Breast epithelium (tissue), 4 donors: ENCODE measurements at places on chromosomes 3 and 15. TPM values are rescaled to one million over a fixed set of nuclear protein-coding genes. Genes with fewer than 3 reads are reported as not detected.

DNA sequence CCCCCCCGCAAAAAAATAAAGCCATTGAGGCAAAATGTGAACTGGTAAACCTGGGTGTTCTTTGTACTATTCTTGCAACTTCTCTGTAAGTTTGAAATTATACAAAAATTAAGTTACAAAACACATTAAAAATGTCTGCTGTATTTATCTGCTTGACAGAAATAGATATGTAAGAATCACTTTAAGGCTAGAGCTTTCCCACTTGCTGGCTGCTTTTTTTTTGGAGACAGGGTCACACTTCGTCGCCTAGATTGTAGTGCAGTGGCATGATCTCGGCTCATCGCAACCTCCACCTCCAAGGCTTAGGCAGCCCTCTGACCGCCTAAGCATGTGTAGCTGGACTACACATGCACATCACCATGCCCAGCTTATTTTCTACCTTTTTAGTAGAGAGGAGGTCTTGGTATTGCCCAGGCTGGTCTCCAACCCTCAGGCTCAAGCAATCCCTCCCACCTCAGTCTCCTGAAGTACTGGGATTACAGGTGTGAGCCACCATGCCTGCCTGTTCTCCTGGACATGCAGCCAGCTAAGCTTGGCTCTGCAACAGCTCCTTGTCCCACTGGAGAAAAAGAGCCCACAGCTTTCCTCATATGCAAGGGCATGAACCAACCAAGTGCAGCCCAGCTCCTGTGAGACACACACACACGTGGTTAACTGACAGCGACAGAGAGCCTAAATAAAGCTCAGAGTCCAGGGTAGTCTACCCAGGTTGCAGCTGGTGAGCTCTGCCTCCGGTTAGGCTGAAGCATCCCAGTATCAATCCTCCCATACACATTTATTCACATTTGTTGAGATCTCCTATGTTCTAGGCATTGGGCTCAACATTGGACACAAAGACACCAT, 4.5 kb downstream of the RPS17 start:
- H3K36me3 ChIP-seq = no peaks in the 10 kb centered on the region
- peaks cover 16% of the 10 kb centered on the region for H3K4me1 ChIP-seq
- no peak overlapping the region for H3K27ac ChIP-seq
- peak; percentile 10 for DNase-seq
- H3K27me3 ChIP-seq = no peaks in the 10 kb centered on the region
- no peak overlapping the region for H3K4me3 ChIP-seq

DNA sequence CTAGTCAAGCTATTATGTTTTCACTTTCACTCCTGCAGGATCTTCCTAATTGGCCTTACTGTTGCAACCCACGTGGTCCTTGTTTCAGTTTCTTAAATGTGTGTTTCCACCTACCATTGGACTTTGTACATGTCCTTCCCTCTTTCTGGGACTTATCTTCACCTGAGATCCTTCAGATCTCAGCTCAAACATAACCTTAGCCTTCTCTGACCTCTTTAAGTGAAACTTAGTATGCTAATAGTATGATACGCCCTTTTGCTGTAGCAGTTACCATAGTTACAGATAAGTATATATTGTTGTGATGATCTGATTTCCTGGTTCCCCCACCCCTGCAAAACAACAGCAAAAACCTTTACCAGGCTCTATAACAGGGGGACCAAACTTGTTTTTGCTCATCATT, 35.2 kb downstream of the U2SURP start:
- H3K4me3 ChIP-seq = no peak overlapping the region
- DNase-seq = no peak
- H3K27me3 ChIP-seq = no peaks in the 10 kb centered on the region
- no peaks in the 10 kb centered on the region for H3K36me3 ChIP-seq
- H3K4me1 ChIP-seq = no peaks in the 10 kb centered on the region

DNA sequence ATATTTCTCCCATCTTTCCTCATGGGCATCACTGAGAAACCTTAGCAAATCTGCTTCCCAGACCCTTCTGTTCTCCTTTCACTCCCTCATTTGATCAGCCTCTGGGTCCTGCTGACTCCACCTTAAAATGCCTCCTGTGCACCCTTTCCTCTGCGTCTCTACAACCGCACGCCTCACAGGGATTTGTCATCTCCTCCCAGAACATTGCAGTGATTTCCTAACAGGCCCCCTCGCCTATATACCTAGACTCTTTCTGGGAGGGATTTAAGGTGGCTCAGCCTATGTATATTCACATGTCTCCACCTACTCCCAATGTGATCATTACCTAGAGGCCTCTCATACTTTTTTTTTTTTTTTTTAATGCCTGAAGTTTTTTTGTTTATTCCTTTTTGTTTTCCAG, 69.2 kb downstream of the LIPC start:
- no peak overlapping the region for H3K27ac ChIP-seq
- H3K4me3 ChIP-seq = no peak overlapping the region
- H3K4me1 ChIP-seq = no peaks in the 10 kb centered on the region
- no peaks in the 10 kb centered on the region for H3K36me3 ChIP-seq

DNA sequence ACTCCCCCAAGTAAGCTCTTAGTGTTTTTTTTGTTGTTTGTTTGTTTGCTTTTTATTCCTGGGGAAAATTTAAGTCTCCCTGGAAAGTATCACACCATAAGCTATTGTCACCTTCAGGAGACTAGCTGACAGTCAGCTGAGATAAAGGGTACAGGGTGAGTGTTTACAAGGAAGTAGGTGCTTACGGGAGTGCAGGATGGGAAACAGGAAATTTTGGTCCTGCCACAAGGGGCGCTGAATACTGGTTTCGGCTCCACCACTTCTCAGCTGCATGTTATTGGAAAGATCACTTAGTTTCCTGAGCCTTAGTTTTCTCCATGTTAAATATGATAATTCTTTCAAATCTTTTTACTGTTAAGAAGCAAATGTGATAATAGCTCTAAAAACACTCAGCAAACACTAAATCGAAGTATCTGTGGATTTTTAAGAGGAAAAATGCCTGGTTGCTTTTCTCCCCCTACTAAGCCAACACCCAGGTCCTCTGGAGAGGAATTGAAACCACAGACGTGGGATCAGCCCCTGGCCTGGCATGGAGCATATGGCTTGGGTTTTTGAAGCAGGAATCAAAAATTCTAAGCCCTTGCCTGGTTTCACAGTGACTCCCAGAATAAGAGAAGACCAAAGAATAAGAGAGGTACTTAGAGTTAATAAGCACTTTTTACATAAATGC, 90.7 kb downstream of the SCN11A start:
- H3K27me3 ChIP-seq = no peaks in the 10 kb centered on the region
- H3K4me1 ChIP-seq = no peaks in the 10 kb centered on the region
- H3K36me3 ChIP-seq = no peaks in the 10 kb centered on the region
- DNase-seq = no peak
- H3K27ac ChIP-seq = no peak overlapping the region

DNA sequence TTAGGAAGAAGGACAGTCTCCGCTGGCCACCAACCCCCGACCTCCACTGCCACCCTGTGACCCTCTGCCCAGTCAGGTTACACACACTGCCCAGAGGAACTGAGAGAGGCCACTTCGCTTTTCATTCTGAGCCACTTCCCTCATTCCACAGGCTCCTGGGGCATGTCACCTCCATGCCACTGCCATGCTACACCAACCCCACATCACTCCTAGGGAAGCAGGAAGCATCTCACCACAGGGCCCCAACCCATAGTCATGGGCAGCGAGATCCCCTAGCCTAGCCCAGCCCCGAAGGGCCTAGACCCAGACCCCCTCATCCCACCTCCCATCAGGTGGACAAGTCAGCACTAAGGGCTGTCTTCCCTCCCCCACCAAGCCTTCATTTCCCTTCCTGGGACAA, 1.4 kb downstream of the PLCB2 start:
- H3K4me3 ChIP-seq = no peak overlapping the region
- no peak overlapping the region for H3K27ac ChIP-seq
- no peaks in the 10 kb centered on the region for H3K27me3 ChIP-seq
- no peak for DNase-seq

GRCh38 chr3:15872807-15873206, 75.0 kb upstream of the ANKRD28 start:
- H3K27me3 ChIP-seq = no peaks in the 10 kb centered on the region
- no peaks in the 10 kb centered on the region for H3K4me1 ChIP-seq
- no peak for DNase-seq
- H3K4me3 ChIP-seq = no peak overlapping the region
- no peaks in the 10 kb centered on the region for H3K36me3 ChIP-seq
- no peak overlapping the region for H3K27ac ChIP-seq

DNA sequence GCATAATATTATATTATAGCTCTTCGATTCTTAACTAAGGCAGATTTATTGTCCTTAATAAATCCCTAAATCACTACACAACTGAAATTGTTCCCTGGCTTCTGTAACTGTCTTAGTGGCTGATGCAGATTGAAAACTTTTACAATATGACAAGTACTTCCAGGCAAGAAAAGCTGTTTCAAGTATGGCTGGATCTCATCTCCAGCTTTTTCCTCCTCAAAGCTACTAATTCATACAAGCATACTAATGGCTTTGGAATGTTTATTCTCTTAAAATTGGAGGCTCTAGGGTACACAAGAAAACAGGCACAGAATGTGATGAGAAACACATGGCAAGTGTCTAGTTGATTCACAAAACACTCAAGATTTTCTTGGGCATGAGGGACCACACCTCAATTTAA, 351.5 kb upstream of the ICE2 start:
- no peak for DNase-seq
- no peaks in the 10 kb centered on the region for H3K27me3 ChIP-seq
- no peak overlapping the region for H3K4me3 ChIP-seq

DNA sequence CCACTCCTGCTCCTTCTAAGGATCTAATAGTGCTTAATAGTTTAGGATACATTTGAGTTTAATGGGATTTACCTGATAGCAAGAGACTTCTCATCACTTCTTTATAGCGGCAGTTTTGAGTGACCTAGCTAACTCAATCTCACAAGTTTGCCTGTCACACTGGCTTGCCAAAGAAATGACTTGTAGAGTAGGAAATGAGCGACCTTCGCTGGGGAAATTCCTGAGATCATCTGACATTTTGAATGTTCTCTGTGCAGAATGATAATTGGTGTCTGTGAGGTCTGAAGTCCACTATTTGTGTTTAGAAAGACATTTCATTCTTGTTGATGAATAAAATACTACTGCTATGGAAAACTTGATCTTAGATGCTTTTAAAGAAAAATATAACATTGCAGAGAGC, 30.3 kb downstream of the SUCLG2 start:
- H3K36me3 ChIP-seq = no peaks in the 10 kb centered on the region
- no peaks in the 10 kb centered on the region for H3K4me1 ChIP-seq
- H3K27ac ChIP-seq = no peak overlapping the region
- no peaks in the 10 kb centered on the region for H3K27me3 ChIP-seq
- H3K4me3 ChIP-seq = no peak overlapping the region

DNA sequence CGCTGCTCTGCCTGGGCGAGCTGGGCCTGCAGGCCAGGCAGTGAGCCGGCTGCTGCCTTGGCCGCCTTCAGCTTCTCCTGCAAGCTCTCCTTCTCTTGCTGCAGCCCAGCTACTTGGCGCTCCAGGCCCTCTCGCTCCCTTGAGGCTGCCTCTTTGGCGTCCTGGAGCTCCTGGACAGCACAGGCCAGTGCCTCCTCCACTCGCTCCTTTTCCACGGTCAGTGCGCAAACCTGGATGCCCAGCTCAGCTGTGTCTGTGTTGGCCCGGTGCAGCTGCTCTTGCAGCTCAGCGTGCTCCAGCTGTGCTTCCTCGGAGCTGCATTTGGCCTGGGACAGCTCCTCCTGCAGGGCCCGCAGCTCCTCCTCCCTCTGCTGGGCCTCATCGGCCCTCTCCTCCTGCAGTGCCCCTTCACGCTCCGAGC, 23.1 kb downstream of the CXCR6 start:
- H3K27ac ChIP-seq = no peak overlapping the region
- DNase-seq = no peak
- H3K4me1 ChIP-seq = no peaks in the 10 kb centered on the region
- no peaks in the 10 kb centered on the region for H3K27me3 ChIP-seq
- H3K4me3 ChIP-seq = no peak overlapping the region

- H3K36me3 ChIP-seq = no peaks in the 10 kb centered on the region
- DNase-seq = no peak
- H3K27ac ChIP-seq = no peak overlapping the region
- H3K27me3 ChIP-seq = no peaks in the 10 kb centered on the region
Measured at GRCh38 chr3:149454746-149455145, 19.8 kb upstream of the TM4SF4 start.

GRCh38 chr15:69885173-69885955, 212.4 kb downstream of the TLE3 start:
- no peaks in the 10 kb centered on the region for H3K36me3 ChIP-seq
- no peak overlapping the region for H3K27ac ChIP-seq
- no peaks in the 10 kb centered on the region for H3K27me3 ChIP-seq
- no peak overlapping the region for H3K4me3 ChIP-seq

DNA sequence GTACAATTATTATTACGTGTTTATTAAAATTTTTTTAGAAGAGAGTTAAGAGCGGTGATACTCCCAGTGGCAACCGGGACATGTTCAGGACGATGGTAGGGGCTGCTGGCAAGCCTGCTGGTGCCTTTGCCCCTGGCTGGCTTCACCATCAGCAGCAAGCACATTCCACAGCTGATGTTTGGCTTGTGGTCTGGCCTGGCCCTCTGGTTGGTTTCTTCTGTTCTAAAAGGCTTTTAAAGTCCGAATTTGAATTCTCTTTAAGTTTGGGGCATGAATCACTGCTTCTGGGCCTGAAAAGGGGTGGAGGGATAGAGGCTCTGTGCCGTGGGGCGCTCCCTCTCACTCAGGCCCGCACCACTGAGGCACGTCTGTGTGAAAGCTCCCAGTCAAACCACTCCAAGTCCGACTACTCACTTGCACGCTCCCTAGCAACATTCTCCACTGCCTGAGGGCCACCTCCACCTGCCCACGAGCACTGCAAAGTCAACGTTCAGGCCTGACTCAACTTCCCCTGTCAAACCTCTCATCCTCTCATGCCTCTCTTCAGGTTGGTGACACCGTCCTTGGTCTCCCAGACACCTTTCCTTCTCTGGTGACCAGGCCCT, 10.1 kb downstream of the ITGA11 start:
- no peaks in the 10 kb centered on the region for H3K36me3 ChIP-seq
- no peak overlapping the region for H3K4me3 ChIP-seq
- H3K4me1 ChIP-seq = no peaks in the 10 kb centered on the region
- DNase-seq = no peak
- peak overlapping the region; percentile 30 for H3K27ac ChIP-seq

DNA sequence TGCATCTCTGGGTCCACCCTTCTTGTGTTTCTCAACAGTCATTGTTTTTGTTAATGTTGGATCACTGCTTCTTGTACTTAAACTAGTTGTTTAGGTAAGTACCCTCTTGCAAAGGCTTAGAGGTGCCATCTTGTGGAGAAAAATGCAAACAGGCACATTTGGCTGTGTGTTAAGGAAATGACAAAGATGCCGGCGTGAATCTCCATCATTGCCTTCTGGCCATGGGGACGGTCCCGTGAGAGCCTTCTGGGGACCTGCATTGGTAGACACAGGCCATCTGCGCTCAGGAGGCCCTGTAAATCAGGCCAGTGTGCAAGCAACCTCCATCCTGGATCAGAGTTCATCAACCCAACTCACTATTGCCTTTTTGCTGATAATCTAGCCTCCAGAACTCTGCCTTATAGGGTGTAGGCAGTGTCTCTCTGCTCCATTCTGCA, 158.6 kb upstream of the NR2E3 start:
- no peaks in the 10 kb centered on the region for H3K27me3 ChIP-seq
- no peak overlapping the region for H3K4me3 ChIP-seq
- DNase-seq = no peak
- H3K4me1 ChIP-seq = no peaks in the 10 kb centered on the region
- peak overlapping the region; percentile 41 for H3K27ac ChIP-seq
- no peaks in the 10 kb centered on the region for H3K36me3 ChIP-seq

- H3K4me3 ChIP-seq = no peak overlapping the region
- no peaks in the 10 kb centered on the region for H3K36me3 ChIP-seq
- H3K27me3 ChIP-seq = peaks cover 100% of the 10 kb centered on the region
- no peak overlapping the region for H3K27ac ChIP-seq
Measured at GRCh38 chr15:60004846-60005351, 788 bp downstream of the FOXB1 start.

ANKRD63 gene
- not detected for total RNA-seq

HTR3E gene
- total RNA-seq = not detected

CFAP100 gene
- not detected for total RNA-seq

CEP152 gene
- total RNA-seq = 5.9 TPM

CIAO2A gene
- 50.9 TPM for total RNA-seq

CDAN1 gene
- 14.7 TPM for total RNA-seq
